ENCODE measurements at places on chromosomes 5 and 9.
A peak's percentile ranks its signal among the peaks of the same experiment; 100 is the strongest.

DNA sequence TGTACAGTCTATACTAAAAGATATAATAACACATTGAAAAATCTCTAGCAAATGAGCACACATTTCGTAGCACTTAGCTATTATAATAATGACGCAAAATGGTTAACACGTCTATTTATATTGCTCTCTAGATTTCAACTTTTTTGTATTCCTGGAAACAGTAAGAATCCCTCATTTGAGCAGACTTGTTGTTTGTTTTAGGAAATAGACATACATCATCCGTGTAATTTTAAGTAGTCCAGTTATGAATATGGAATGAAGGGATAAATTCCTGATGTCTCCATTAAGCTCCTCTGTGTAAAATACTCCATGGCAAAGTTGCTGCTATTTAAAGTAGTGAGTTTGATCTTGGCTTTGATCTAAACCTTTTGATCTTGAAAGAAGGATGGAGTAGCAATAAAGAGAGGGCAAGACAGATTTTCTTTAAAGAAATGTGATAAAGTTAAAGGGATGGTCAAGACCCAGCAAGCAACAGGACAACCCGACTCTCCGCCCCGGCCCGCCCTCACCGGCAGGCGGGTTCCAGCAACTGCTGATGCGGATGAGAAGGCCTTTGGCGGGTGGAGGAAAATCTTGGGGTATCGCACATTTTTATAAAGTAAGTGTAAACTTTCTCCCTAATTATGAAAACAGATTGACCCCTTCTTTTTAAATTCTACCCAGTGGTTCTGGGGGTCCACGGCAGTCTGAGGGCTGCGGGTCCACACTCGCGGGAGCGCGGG is 277.4 kb downstream of the AOPEP start:
- H3K36me3 ChIP-seq = peaks cover 9% of the 10 kb centered on the region
- H3K27me3 ChIP-seq = peaks cover 32% of the 10 kb centered on the region
- H3K27ac ChIP-seq = no peak overlapping the region
- ATAC-seq = no peak

GRCh38 chr5:154519359-154519758 is 41.3 kb upstream of the HAND1 start:
- peaks cover 84% of the 10 kb centered on the region for H3K27me3 ChIP-seq
- H3K27ac ChIP-seq = no peak overlapping the region
- no peaks in the 10 kb centered on the region for H3K36me3 ChIP-seq

DNA sequence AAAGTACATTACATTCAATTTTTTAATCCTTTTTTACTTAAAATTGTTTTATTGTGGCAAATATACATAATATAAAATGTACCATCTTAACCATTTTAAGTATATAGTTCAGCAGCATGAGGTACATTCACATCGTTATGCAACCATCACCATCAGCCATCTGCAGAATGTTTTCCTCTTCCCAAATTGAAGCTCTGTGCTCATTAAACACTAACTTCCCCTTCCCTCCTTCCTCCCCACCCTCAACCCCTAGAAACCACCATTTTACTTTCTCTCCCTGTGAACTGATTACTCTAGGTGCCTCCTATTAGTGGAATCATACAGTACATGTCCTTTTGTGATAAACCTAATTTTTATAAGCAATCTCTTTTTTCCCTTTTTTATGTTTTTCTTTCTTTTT is 15.6 kb downstream of the TEX53 start:
- peak overlapping the region; percentile 81 for H3K27ac ChIP-seq
- H3K36me3 ChIP-seq = peaks cover 88% of the 10 kb centered on the region

DNA sequence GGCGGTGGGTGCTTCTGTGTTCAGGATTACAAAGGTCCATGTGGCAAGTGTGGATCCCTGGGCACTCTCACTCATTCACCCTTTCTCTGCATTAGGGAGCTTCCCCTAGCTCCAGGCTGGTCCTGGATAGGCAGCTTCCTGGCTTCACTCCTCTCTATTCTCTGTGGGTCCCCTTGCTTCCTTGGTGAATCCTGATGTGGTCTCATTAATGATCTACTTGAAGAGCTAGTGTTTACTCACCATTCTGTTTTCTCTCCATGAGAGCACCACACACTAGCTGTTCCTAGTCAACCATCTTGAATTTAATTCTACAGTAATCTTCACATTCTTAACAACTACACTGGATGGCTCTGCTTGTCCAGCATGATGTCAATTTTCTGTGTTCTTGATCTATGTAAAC is 90.0 kb upstream of the PLPPR1 start:
- H3K4me1 ChIP-seq = no peaks in the 10 kb centered on the region
- H3K4me3 ChIP-seq = no peak overlapping the region
- no peak overlapping the region for H3K27ac ChIP-seq
- no peak for ATAC-seq
- no peaks in the 10 kb centered on the region for H3K27me3 ChIP-seq
- H3K36me3 ChIP-seq = no peaks in the 10 kb centered on the region

DNA sequence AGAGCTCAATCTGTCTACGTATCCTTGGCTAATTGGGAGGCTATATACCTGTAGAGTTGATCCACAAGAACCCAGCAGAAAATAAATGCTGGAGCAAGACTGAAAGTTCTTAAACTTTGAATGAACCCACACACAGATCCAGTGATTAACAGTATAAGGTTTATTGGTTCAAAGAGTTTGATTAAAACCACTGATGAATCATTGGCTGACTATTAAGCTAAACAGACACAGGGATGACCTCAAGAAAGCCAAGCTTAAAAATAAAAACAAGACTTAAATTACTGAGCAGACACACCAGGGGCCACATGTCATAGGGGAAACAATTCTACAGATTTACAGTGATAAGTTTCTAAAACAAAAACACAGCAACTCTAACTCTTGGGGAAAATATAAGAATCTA is 163.6 kb downstream of the SPATA31D1 start:
- H3K4me1 ChIP-seq = peaks cover 19% of the 10 kb centered on the region
- H3K27ac ChIP-seq = no peak overlapping the region
- no peak for ATAC-seq
- H3K4me3 ChIP-seq = no peak overlapping the region

- no peaks in the 10 kb centered on the region for H3K36me3 ChIP-seq
- peaks cover 26% of the 10 kb centered on the region for H3K4me1 ChIP-seq
- peak; percentile 38 for ATAC-seq
- no peaks in the 10 kb centered on the region for H3K27me3 ChIP-seq
Measured at GRCh38 chr5:157911568-157911967, 52.6 kb upstream of the CLINT1 start.

GRCh38 chr5:141547488-141547887 is 58.6 kb downstream of the PCDHGC5 start:
- no peak overlapping the region for H3K27ac ChIP-seq
- no peak overlapping the region for H3K4me3 ChIP-seq
- no peak for ATAC-seq
- peaks cover 78% of the 10 kb centered on the region for H3K36me3 ChIP-seq

GRCh38 chr5:27434335-27434734 is 395.9 kb upstream of the CDH9 start:
- no peaks in the 10 kb centered on the region for H3K4me1 ChIP-seq
- H3K27me3 ChIP-seq = no peaks in the 10 kb centered on the region
- H3K27ac ChIP-seq = no peak overlapping the region
- H3K4me3 ChIP-seq = no peak overlapping the region

DNA sequence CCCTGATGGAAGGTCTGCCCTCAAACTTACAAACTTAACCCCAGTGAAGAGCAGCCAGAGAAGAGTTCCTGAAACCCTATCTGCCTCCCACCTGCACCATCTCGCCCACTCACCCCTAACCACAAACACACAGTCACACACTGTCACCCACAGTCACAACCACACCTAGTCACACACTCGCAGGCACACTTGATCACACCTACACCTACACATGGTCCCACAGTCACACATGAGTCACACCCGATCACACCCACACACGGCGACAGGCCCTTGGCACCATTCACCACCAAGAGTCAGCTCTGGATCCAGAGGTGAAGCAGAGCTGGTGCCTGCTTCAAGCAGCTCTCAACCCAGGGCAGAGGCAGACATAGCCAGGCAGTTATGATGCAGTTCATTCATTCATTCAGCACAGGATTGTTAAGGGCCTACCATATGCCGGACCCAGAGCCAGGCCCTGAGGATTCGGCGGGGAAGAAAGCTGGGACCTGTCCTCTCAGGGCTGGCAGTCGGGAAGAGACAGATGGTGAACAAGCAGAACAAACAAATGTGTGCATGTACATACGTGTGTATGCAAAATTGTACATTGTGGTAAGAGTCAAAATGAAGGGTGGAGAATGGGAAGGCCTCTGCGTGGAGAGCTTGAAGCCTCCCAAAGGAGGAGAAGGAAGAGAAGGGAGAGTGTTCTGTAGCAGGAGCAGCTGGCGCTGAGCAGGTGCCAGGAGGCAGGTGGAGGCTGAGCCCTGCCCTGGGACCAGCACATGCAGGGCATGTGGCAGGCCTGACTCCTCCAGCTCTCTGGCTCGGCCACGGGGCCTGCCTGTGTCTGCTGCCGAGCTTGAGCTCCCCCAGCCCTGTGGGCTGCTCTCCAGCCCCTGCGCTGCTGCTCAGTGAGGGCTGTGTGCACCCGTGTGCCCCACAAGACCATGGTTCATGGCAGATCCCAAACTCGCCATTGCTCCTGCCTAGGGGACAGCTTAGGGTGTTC is 6.4 kb downstream of the TSPAN17 start:
- H3K36me3 ChIP-seq = peaks cover 9% of the 10 kb centered on the region
- H3K4me1 ChIP-seq = peaks cover 64% of the 10 kb centered on the region
- peak overlapping the region; percentile 11 for H3K27ac ChIP-seq
- H3K4me3 ChIP-seq = no peak overlapping the region
- peak; percentile 67 for ATAC-seq
- H3K27me3 ChIP-seq = no peaks in the 10 kb centered on the region

GRCh38 chr5:33736510-33736909 is 155.3 kb downstream of the ADAMTS12 start:
- no peak for ATAC-seq
- no peaks in the 10 kb centered on the region for H3K4me1 ChIP-seq
- H3K27me3 ChIP-seq = no peaks in the 10 kb centered on the region

GRCh38 chr5:164972973-164973372 is 1467.6 kb downstream of the MAT2B start:
- H3K27ac ChIP-seq = no peak overlapping the region
- no peak for ATAC-seq
- no peaks in the 10 kb centered on the region for H3K36me3 ChIP-seq
- H3K4me1 ChIP-seq = no peaks in the 10 kb centered on the region

DNA sequence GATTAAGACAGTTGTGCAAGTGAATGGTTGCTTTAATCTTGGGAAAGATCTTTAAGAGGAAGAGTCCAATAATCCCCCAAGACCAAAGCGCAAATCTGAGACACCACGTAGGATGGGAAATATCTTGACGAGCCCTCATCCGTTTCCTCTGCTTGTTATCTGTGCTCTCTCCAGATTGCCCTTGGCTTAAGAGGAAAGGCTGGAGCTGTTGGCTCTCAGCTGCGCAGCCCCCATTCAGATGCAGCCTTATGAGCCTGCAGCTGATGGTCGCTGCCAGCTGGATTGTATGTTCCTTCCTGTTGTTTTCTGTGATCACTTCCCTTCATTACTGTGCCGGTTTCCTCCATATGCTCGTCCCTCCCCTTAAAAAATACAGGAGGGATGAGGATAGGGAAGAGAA is 47.7 kb downstream of the PWWP2A start:
- no peak overlapping the region for H3K27ac ChIP-seq
- no peak for ATAC-seq
- peaks cover 17% of the 10 kb centered on the region for H3K36me3 ChIP-seq
- no peaks in the 10 kb centered on the region for H3K27me3 ChIP-seq
- H3K4me1 ChIP-seq = no peaks in the 10 kb centered on the region

- H3K27ac ChIP-seq = peak overlapping the region; percentile 90
- peaks cover 83% of the 10 kb centered on the region for H3K4me1 ChIP-seq
- ATAC-seq = peak; percentile 91
- H3K27me3 ChIP-seq = no peaks in the 10 kb centered on the region
Measured at GRCh38 chr9:136902259-136902821, 16.0 kb downstream of the TRAF2 start.

- peak overlapping the region; percentile 57 for H3K4me3 ChIP-seq
- peaks cover 50% of the 10 kb centered on the region for H3K4me1 ChIP-seq
- H3K27ac ChIP-seq = peak overlapping the region; percentile 65
- no peaks in the 10 kb centered on the region for H3K36me3 ChIP-seq
- ATAC-seq = peak; percentile 95
Measured at GRCh38 chr9:89701221-89701798, 96.5 kb downstream of the GADD45G start.

DNA sequence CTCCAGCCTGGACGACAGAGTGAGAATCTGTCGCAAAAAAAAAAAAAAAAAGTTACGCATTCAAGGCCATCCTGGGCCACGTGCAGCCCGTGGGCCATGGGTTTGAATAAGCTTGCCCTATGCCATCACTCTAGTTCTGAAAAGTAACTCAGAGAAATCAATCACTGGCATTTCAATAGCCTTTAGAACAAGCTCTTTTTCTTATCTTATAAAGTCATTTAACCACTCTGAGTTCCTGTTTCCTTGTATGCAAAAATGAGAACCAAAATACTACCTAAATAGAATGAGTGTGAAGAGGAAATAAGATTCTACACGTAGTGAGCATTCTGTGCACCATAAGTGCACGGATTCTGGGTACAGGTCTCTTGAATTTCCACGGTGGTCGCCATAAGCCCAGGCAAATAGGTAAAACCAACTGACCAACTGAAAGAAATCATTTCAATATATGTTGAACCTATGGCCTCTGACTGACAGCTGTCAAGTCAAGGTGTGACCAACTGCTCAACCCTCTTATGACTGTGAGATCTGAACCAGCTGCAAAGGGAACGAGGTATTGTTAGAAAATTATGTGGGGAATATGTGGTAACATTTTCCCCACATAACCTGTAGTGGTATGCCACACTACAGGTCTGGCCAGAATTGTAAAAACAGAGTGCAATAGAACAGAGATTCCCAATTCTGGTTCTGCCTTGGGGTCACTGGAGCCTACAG is 143.9 kb upstream of the LHFPL2 start:
- H3K4me3 ChIP-seq = no peak overlapping the region
- no peaks in the 10 kb centered on the region for H3K27me3 ChIP-seq
- ATAC-seq = peak; percentile 87
- peak overlapping the region; percentile 61 for H3K27ac ChIP-seq

DNA sequence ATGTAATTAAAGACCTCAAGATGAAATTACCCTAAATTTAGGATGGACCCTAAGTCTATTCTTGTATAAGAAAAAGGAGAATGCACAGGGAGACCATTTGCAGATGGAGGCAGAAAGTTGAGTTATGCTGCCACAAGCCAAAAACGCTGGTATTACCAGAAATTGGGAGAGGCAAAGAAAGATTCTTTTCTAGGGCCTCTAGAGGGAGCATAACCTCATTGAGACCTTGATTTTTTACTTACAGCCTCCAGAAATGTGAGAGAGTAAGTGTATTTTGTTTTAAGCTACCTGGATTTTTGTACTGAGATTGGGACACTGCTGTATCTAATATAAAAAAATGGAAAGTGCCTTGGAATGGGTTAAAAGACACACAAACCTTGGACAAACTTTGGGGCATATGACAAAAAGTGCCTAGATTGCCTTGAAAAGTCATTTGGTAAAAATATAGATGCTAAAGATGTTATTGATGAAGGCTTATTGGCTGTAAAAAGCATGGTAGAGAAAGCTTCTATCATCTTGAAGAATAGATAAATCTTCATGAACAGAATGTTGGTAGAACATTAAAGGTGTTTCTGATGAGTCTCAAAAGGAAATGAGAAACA is 174.7 kb upstream of the PRDM9 start:
- H3K4me3 ChIP-seq = no peak overlapping the region
- no peaks in the 10 kb centered on the region for H3K27me3 ChIP-seq
- H3K27ac ChIP-seq = no peak overlapping the region
- no peaks in the 10 kb centered on the region for H3K36me3 ChIP-seq
- H3K4me1 ChIP-seq = no peaks in the 10 kb centered on the region

GRCh38 chr5:91119217-91119616 is 263.9 kb downstream of the ARRDC3 start:
- no peaks in the 10 kb centered on the region for H3K27me3 ChIP-seq
- no peak for ATAC-seq
- H3K36me3 ChIP-seq = no peaks in the 10 kb centered on the region
- no peak overlapping the region for H3K4me3 ChIP-seq
- no peaks in the 10 kb centered on the region for H3K4me1 ChIP-seq

GRCh38 chr9:126147936-126148870 is 178.4 kb upstream of the MVB12B start:
- no peak overlapping the region for H3K4me3 ChIP-seq
- H3K27ac ChIP-seq = no peak overlapping the region
- H3K4me1 ChIP-seq = peaks cover 24% of the 10 kb centered on the region
- peaks cover 47% of the 10 kb centered on the region for H3K27me3 ChIP-seq

Measured in stimulated activated memory B cell treated with anti-CD40 and anti-IgM and Interleukin-4, amounts not matched to agents 10 μg/mL and 1 μg/mL and 100 μg/mL, for 72 hours (primary cell).